ENCODE measurements at places on chromosomes 12 and 14.

GRCh38 chr12:71085575-71085974 lies 72.2 kb downstream of the TSPAN8 start:
- no peak for DNase-seq

DNA sequence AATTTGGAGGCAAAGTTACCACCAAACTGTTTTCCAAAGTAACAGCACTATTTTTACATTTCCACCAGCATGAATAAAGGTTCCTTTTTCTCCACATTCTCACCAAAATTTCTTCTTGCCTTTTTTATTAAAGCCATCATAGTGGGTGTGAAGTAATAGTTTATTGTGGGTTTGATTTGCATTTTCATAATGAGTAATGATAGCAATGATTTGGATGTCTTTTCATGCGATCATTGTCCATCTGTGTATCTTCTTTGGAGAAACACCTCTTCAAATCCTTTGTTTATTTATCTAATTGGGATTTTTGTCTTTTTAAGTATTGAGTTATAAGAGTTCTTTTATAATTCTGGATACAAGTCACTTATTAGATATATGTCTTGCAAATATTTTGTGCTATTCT lies 172.7 kb downstream of the CNTN1 start:
- no peak for DNase-seq

- DNase-seq = no peak
Measured at GRCh38 chr12:3203713-3204112, 126.5 kb downstream of the TSPAN9 start.

- DNase-seq = no peak
Measured at GRCh38 chr12:127717278-127717677, 549.7 kb upstream of the TMEM132C start.

DNA sequence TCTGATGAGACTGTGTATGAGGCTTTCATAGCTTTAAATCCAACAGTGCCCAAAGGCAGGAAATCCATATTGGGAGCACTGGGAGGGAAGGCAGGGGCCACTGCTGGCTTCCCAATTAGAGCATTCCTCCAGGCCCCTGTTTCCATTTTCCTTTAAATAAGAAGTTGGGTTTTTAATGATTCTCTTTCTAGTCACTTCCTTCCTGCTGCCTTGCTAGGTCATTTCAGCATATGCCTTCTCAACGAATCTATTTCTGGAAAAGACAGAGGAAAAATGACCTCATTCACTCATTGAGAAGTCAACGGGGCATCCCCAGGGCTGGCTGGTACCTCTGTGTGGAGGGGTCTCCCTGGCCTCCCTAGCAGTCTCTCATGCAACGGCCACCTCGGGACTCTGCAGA lies 43.5 kb downstream of the IGF1 start:
- DNase-seq = no peak

GRCh38 chr12:106288101-106288493 lies 14.4 kb upstream of the TCP11L2 start:
- DNase-seq = no peak

- DNase-seq = no peak
Measured at GRCh38 chr12:93115646-93116045, 186.6 kb upstream of the EEA1 start.

DNA sequence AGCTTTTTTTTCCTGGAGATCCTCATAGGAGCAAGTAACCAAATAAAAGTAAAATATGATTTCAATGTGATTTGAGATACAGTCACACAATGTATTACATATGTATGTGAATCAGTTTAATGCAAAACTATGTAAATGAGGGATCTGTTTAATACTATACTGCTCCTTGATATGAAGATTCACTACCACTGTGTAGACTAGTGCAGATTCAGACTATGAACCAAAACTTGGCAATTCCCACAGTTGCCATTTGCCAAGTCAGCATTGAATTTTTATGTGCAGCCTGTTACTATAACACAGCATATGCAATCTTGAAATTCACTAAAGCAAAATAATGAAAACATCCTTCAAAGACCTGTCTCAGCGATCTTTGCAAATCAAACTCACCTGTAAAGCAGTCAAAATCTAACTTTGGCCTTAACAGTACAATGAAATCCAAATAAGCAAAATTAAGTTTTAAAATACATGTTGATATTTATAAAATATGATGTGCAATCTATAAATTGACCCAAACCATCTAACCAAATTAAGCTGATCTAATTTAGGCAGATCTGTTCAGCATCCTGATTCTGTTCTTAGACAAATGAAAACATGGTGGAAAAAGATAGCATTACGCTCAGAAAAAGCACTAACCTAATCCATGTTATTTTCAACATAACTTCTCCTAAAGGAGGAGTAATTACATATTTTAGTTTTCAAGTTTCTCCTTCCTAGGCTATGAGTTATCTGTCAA lies 25.5 kb upstream of the LMNTD1 start:
- no peak for DNase-seq

DNA sequence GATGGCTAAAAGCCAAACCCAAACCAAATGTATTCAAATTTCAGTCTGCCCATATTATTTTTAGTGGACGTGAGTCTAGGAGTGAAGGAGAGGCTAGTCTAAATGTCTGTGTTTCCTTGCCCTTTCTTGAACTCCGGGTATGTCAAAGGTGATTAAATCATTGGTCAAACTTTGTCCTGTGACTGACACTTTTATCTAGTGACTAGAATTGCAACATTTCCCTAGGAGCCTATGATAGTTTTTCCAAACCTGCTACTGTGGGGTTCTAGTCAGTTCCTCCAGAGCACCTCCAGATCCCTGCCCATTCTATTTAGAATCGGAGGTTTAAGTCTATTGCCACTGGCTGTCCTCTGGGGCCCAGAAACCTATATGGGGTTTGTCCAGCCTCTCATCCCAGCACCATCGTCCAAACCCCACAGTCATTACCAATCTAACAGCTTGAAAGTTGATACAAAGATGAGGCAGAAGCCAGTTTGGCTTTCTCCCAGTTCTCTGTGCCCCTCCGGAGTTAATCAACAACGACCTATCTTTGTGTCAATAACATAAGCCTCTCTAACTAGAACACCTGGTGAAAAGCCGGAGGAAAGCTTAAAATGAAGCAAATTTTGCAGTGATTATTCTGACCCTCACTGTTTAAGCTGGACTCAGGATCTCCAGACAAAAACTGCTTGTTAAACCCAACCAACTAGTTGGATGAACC lies 306.7 kb downstream of the ZFP36L1 start:
- no peak for DNase-seq

- DNase-seq = peak; percentile 7
Measured at GRCh38 chr12:57475271-57476161, 4.2 kb downstream of the ARHGAP9 start.

- DNase-seq = no peak
Measured at GRCh38 chr12:76206677-76207072, 122.2 kb upstream of the NAP1L1 start.

DNA sequence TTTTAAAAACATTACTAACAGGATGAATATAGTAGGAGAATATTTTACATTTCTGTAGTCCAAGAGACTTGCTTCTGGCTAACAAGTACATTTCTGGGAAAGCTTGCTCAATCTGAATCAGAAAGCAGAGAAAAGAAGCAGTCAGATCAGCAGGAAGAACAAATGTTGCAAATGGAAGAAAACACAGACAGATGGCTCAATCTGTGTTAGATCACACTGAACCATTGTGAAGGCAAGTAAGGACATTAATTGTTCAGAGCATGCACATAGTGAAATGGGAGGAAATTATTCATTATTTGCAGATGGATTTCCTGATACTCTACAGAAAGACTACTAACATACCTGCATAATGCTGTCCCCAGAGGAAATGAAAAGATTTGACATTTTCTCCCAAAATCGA lies 65.2 kb upstream of the CNOT2 start:
- DNase-seq = no peak

DNA sequence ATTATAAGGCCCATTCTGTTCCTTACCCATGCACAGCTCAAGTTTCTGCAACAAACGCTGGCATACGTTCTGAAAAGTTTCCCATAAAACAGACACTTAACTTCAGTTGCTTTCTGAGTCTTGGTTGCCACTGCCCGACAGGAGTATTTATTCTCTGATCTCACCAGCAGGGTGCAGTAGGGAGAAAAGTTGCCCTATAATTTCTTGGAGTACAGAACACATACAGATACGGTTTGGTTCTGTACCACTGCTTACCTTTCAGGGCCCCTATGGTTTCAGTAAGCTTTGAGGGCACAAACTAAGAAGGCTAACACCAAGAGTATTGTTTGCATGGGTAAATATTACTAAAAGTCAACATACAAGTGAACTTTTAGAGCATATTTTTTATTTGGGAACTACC lies 77.9 kb downstream of the SPATA7 start:
- DNase-seq = no peak

DNA sequence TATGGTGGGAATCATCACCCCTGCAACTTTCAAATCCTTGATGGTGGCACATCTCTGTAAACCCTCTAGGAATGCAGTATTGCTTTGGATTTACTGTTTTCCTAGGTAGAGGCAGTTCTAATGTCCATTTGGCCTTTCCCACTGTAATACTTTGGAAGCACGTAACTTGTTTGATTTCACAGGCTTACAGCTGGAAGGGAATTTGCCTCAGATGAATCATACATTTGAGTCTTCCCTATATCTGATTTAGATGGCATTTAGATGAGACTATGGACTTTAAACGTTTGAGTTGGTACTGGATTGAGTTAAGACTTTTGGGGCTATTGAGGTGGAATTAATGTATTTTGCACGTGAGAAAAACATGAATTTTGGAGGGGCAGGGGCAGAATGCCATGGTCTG lies 35.9 kb downstream of the DAAM1 start:
- no peak for DNase-seq

GRCh38 chr14:92959189-92959531 lies 36.2 kb downstream of the CHGA start:
- no peak for DNase-seq

GRCh38 chr12:79482323-79482722 lies 208.4 kb downstream of the PAWR start:
- no peak for DNase-seq

DNA sequence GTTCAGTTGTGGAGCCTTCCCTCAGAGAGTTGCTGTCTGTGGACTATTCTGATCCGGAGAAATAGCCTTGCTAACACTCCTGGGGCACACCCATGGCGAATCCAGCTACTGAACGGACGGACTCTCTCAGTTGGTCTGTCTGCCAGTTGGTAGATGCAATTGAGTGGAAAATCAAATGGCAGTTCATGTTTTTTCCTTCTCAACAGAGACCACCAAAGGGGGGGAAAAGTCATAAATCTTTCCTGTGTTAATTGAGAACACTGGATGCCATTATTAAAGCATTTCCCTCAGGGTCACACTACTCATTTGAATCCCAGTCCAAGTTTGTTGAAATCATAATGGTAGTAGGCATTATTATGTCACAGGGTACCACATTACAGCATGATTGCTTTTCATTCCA lies 354.3 kb upstream of the FAR2 start:
- DNase-seq = no peak

- DNase-seq = no peak
Measured at GRCh38 chr12:111068290-111068689, 147.9 kb upstream of the MYL2 start.

DNA sequence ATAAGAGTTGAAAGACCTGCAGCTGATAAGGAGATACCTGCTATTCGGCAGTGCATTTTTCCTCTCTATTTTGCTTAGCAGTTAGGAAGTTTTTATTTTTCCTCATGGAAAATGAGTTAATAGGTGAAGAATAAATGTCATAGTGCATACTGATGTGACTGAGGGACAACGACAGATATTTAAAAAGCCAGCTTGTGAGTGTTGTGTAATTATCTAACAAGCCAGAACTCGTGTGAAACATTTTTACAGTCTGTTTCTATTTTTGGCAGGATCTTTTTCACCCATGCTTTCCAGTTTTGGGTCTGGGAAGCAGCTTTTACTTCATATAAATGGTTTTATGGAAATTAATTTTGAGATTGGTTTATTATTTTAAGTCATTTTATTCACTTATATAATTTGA lies 2.9 kb downstream of the FBXO34 start:
- DNase-seq = no peak

DNA sequence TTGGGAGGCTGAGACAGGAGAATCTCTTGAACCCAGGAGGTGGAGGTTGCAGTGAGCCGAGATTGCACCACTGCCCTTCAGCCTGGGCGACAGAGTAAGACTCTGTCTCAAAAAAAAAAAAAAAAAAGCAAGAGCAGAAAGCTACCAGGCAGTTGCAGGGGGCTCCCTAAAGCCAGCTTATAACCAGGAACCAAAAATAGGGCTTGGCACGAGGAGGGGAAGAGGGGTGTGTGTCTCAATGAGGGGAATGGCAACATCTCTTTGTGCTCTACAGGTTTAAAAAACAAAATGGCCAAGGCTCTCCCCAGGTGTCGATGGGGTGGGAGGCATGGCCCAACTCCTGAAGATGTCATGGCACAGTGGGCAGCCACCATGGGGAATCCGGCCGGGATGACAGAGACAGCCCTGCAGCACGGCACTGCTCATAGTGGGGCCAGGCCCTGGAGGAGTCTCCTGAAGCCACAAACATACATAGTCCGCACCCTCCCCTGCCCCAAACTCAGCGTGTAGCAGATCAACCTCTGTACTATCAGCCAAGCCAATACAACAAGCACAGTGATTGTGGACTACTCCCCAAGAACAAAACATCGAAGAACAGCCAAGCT lies 16.0 kb upstream of the EIF5 start:
- no peak for DNase-seq

DNA sequence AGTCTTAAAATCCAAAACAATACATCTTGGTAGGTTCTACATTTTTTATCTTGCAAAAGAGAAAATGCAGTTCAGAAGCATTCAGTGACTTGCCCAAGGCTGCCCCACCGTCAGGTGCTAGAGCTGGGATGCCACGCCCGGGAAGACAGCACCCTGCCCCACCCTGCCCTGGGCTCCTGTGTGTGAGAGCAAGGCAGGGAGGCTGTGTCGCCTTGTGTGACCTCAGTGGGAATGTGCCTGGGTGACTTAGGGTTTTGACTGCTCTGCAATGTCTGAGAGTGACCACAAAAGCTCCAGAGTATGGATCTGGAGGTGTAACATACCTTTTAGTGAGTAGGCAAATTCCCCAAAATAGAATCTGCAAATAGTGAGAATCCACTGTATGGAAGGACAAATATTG lies 60.0 kb downstream of the AACS start:
- DNase-seq = no peak

DNA sequence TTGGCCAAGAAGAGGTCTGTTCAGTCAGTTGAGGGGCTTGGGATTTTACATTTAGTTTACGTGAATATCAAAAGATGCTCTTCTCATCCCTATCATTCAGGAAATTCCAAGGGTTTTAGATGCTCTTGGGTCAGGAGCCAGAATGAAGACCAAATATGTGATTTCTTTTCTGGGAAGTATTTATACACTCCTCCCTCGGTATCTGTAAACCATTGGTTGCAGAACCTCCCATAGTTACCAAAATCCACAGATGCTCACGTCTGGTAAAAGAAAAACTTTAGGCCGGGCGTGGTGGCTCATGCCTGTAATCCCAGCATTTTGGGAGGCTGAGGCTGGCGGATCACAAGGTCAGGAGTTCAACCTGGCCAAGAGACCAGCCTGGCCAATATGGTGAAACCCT lies 75.9 kb downstream of the TNFAIP2 start:
- no peak for DNase-seq

GRCh38 chr12:119145367-119145766 lies 33.4 kb upstream of the HSPB8 start:
- DNase-seq = no peak

GRCh38 chr12:93868771-93869170 lies 191.6 kb downstream of the CRADD start:
- DNase-seq = no peak

GRCh38 chr14:105461903-105462302 lies 12.7 kb upstream of the CRIP2 start:
- no peak for DNase-seq
